ENCODE measurements at places on chromosomes 6 and 20. TPM values are rescaled to one million over a fixed set of nuclear protein-coding genes. Genes with fewer than 3 reads are reported as not detected.

OTOR gene
- not detected for polyA plus RNA-seq

VSTM2L gene
- 0.90 TPM for polyA plus RNA-seq

KATNA1 gene
- 10.9 TPM for polyA plus RNA-seq

RWDD2A gene
- 3.6 TPM for polyA plus RNA-seq

FARS2 gene
- 9.0 TPM for polyA plus RNA-seq

RHAG gene
- 0.04 TPM for polyA plus RNA-seq

HLA-DQB1 gene
- 43.3 TPM for polyA plus RNA-seq

MPIG6B gene
- polyA plus RNA-seq, result 0.06 TPM

TBPL1 gene
- polyA plus RNA-seq, result 30.8 TPM

PBX2 gene
- polyA plus RNA-seq, result 60.2 TPM

RBM24 gene
- 3.3 TPM for polyA plus RNA-seq

WFDC12 gene
- not detected for polyA plus RNA-seq

SPATS1 gene
- polyA plus RNA-seq, result not detected

RFX6 gene
- 1.0 TPM for polyA plus RNA-seq

ADGRF5 gene
- 5.8 TPM for polyA plus RNA-seq

CD93 gene
- 9.9 TPM for polyA plus RNA-seq

FAM162B gene
- 9.9 TPM for polyA plus RNA-seq

KHDC1L gene
- polyA plus RNA-seq, result not detected

SF3B5 gene
- 185 TPM for polyA plus RNA-seq

Data from adipose tissue (tissue), 3 donors.